Natural killer cell (primary cell): ENCODE measurements at places on chromosomes 5 and 9.
A peak's percentile ranks its signal among the peaks of the same experiment; 100 is the strongest.

- DNase-seq, result no peak
Measured at GRCh38 chr5:172620506-172620905, 20.6 kb upstream of the NEURL1B start.

DNA sequence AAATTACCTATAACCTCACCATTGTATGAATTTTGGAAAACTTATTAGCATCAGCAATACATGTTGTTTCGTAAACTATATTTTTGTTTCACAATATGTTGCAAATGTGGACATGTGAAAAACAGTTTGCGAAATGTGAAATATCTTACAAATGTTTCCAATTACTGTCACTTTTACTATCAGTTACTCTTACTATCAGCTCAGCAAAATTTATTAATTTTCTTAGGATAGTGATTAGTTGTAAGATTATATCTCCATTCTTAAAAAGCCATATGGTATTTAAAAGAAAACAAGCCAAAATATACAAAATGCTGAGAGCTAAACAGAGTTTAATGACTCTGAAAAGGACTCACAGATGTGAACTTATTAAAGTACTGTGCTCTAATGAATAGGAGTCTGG lies 111.9 kb upstream of the LPAR1 start:
- DNase-seq, result no peak

GRCh38 chr5:135996611-135997010 lies 32.2 kb upstream of the TGFBI start:
- no peak for DNase-seq

DNA sequence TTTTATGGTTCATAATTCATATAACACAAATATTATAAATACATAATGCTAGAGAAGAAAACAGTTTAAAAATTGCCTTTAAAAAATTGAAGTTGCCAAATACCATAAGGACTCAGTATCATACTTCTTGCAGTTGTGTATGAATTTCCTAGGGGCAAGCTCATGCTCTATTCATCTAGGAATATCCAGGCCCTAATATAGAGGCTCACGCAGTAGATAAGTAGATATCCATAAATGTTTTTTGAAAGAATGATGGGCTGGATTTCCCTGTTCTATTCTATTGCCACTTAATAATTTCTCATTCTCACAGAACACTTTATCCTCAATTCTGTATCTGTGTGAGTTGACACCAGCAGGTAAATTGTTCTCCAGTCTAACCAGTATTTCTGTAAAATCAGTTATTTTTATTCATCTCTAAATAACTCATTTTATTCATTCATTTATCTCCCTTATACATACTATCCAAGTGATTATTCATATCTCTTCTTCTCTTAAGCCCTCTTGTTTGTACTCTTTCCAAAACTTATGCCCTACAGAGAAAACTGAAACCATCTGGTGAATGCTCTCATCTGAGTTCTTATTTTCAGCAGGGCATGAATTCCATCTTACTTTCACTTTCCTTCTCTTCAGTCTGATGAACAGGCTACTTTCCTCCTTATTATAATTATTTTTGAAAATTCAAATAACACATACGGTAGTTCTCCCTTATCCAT lies 97.1 kb downstream of the SLC44A1 start:
- DNase-seq, result peak; percentile 6

DNA sequence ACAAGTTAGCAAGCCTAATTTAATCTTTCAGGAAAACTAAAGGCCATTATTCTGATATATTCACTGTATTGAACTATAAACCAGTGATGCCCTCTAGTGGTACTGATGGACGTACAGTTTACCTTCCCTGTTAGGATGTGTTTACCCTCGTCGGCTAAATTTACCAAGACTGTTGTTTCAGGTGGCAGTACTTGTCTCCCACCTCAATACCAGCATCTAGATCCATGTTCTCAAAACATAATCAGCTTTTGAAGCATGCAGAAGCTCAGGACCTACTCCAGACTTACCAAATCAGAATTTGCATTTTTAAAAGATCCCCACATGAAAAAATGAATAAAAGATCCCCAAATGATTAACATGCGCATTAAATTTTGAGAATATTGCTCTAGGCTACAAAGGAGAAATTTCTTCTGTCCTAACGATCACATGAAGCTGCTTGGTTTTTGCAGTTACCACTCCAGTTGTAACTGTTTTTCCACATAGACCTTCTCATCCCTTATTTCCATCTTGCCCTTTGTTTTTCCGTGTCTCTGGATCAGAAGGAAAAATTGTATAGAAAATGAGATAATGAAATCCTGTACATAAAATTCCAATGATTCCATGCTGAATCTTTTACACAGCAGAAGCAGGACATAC lies 3.2 kb upstream of the BAAT start:
- DNase-seq, result no peak

DNA sequence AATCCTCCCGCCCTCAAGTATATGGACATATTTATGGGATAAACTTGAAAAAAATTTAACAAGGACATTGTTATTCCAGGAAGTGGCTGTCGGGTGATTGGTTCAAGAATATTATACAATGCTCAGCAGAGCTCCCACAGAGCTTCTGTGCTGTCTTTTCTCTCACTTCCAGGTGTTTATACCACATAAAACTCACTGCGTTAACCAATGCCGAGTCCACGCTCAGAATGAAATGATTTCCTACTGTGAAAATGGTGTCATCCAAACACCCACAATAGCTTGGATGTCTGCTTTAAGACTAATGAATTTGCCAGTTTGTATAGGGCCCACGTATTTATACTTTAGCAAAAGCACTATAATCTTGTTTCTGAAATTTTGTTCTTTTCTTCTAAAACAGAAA lies 368.2 kb downstream of the NDUFS4 start:
- DNase-seq, result no peak

GRCh38 chr9:75878488-75878860 lies 12.0 kb upstream of the PCSK5 start:
- DNase-seq, result no peak

DNA sequence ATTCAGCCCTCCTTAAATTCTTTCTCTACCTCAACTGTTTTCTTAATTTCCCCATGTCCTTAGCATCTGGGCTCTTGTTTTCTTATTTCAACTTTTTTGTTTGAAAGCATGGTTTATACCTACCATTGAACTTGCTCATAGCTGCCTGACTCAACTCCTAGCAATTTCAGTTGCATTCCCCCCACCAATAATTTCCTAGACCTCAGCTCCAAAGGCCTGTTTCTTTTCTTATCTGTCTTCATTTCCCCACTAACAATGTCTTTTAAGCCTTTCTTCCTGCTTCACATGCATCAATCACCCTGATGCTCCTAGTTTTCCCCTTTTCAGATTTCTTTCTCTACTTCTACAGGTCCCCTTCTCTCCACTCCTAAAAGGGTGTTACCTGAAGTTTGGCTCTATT lies 129.7 kb upstream of the PDE4D start:
- no peak for DNase-seq

GRCh38 chr9:77304543-77304942 lies 127.2 kb downstream of the VPS13A start:
- no peak for DNase-seq

- DNase-seq, result no peak
Measured at GRCh38 chr5:67549296-67549618, 352.7 kb upstream of the CD180 start.

DNA sequence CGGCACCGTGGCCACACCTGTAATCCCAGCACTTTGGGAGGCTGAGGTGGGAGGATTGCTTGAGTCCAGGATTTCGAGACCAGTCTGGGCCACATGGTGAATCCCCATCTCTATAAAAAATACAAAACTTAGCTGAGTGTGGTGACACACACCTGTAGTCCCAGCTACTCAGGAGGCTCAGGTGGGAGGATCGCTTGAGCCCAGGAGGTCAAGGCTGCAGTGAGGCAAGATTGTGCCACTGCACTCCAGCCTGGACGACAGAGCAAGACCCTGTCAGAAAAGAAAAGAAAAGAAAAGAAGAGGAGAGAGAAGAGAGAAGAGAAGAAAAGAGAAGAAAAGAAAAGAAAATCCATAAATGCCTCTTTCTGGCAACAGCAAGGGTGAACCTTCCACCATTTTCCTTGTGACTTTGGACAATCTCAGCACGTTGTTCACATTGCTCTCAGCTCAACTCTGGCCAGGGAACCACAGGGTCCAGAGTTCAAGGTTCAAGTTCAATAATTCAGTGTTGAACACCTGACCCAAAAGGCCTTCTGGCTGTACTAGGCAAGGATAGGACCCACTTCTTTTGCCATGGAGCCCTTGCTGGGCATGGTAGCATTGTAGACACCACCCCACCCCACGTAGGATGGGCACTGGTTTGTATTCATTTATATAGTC lies 14.6 kb upstream of the DUSP1 start:
- DNase-seq, result no peak

- DNase-seq, result no peak
Measured at GRCh38 chr9:16310278-16311110, 560.0 kb downstream of the BNC2 start.

GRCh38 chr5:23001120-23001519 lies 148.0 kb upstream of the CDH12 start:
- no peak for DNase-seq

DNA sequence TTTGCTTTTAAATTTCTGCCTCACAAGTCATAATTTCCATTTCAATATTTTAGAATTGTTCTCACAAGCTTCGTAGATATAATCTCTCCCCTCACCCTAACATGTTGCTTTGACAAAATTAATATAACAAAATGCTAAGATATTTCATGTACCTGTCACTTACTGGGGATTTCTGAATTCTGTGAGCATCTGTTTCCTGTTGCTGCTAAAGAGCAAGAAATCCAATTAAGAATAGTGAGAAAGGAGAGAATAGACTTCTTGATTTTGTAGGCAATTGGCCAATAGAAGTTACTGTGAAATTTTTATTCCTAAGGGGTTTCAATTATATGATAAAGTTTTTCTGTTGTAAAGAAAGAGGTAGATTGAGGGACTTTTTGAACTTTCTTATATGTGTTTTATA lies 796.5 kb upstream of the ARRDC3 start:
- no peak for DNase-seq

DNA sequence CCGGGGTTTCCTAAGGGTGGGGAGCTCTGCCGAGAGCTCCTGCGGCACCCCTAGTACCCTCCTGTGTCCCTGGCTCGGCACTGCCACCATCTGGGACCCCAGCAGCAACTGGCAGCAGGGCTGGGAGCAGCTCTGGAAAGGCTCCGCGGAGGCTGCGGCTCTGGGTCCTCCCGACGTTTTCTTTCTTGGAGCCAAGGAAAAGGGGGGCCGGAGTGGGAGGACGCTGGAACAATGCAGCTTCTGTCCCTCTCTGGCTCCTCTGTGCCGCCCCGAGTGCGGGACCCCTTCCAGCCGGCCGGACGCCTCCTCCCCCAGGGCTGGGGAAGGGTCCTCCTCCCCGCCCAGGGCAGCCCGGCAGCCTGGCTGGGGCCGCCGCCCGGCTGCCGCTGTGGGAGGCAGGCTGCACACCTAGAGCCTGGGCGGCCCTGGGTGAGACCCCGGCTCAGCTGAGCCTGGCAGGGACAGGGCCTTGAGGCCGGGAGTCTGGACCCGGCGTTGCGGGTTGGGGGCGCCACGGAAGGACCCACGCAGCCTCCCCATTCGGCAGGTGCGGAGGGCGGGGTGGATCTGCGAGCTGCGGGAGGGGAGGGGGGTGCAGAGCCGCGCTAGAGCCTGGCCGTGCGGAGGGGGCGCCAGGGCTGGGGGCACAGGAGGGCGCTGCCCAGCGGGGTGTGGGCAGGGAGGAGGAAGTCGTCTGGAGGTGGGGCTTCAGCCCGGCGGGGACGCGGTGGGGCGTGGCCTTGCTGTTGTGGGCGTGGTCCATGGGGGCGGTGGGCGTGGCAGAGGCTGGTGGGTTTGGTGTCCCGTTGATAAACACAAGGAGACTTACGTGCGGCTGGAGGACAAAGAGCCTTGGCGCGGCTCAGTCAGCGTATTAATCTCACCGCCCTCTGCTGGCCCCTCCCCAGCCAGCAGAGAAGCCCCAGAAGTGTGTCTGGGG lies 15.1 kb downstream of the GPSM1 start:
- DNase-seq, result peak; percentile 46

DNA sequence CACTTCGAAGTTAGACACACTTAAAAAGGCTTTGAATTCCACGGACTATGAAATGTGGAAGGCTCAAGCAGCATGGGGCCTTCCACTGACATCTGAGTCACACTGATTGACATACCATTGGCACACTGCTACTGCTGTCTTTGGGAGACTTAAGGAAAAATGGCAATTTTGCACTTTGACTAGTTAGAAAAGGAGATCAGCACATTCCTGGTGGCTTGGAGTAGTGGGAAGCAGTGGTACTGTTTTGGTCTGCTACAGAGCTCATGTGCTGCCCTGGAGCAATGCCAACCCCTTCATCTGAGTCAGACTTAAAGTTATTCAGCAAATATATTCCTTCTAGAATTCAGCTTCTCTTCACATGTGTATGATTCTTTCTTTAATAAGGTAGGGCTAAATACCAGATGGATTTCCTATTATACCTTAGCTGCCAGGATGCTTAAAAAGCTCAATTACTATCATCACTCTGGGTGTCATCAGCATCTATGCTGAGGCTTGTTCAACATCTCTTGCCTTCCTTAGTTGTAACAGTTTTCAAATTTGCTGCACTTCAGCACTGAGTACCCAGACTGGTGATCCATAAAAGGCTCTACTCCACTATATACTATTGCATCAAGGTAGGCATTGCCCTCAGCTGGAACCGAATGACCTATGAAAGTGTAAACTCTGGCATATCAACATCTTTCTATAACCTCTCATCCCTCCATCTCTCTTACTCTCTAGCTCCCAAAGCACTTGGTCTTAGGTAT lies 42.3 kb upstream of the MOCS2 start:
- DNase-seq, result no peak

- DNase-seq, result no peak
Measured at GRCh38 chr9:128807827-128808226, 10.5 kb upstream of the ENDOG start.

GRCh38 chr9:78622126-78622525 lies 325.2 kb downstream of the PSAT1 start:
- no peak for DNase-seq
